ENCODE measurements at places on chromosomes 5 and 9.

- DNase-seq = no peak
Measured at GRCh38 chr5:53287573-53287972, 178.0 kb upstream of the MOCS2 start.

DNA sequence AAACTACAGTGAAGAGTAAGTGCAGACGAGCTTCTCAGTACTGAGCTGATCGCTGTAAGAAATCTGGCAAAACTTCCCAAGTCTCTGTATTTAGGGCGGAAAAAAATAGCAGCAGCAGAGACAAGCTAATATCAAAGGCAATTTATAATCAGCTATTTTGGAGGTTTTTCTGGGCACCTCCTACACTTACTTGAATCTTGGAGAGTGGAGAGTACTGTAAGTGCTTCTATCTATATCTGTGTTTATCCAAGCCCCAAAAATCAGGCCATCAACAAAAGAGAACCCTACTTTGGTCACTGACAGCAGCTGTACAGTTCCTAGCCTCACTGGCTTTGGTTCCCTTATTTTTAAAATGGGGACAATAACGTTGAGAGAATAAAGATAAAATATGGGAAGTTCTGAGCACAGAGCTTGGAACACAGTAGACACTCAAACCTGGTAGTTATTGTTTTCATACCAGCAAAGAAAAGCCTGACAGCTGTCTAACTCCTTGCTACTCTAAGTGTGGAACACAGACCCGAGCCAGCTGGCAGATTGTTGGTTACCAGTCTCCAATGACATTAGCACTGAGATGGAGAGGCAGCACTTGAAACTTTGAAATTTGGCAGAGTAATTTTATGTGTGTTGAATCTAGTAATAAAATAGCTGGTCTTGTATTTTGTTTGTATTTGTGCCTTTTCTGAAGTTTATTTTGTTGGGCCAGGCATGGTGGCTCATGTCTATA lies 96.0 kb upstream of the SLC28A3 start:
- DNase-seq = no peak

- DNase-seq = no peak
Measured at GRCh38 chr5:77995793-77996409, 219.8 kb upstream of the TBCA start.

- no peak for DNase-seq
Measured at GRCh38 chr5:62371409-62371808, 32.3 kb downstream of the DIMT1 start.

- DNase-seq = no peak
Measured at GRCh38 chr5:150484964-150485692, 22.8 kb upstream of the NDST1 start.

DNA sequence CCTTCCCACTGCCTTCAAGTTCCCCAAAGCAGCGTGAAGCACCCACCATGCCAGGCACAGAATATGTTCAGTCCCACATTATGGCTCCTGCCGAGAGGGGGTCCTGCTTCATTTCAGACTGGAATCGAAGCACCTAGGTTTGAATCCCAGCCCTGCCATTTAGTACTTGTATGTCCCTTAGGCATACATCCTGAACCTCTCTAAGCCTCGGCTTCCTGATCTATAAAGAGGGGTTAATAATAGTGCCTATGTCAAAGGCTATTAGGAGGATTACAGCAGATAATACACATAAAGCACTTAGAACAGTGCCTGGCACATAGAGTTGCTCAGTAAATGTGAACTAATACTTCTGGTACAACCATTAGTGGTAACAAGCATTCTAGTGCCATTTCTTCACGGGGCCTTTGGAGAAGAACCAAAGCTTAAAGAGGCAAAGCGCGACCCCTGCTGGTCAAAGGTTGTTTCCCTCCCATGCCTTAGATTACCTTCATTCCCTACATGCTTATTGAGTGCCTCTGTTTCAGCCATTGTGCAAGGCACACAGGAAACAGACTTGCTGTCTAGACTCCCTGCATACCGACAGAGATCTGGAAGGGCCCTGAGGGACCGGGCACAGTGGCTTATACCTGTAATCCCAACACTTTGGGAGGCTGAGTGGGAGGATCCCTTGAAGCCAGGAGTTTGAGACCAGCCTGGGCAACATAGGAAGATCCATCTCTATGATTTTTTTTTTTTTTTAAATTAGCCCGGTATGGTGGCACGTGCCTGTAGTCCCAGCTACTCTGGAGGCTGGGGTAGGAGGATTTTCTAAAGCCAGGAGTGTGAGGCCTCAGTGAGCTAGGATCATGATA lies 98.3 kb downstream of the PPARGC1B start:
- peak; percentile 79 for DNase-seq

DNA sequence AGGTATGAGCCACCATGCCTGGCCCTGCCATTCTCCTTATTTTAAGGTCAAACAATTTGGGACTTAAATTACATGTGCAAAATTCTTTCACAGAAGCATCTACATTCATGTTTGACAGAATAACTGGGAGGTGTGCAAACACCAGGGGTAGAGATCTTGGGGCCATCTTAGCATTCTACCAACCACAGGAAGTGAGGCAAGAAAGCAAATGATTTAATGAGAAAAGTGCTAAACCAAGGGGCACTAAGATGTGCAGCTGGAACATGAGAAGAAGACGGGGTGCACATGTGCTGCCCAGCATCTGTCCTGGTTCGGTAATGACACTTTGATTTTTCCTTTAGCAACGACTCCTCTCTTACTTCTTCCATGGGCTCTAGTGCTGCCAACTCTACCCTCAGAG lies 1.2 kb upstream of the F12 start:
- DNase-seq = no peak

GRCh38 chr9:114721491-114722079 lies 39.6 kb upstream of the TEX48 start:
- DNase-seq = peak; percentile 66

- DNase-seq = no peak
Measured at GRCh38 chr5:87383216-87383615, 29.5 kb downstream of the CCNH start.

DNA sequence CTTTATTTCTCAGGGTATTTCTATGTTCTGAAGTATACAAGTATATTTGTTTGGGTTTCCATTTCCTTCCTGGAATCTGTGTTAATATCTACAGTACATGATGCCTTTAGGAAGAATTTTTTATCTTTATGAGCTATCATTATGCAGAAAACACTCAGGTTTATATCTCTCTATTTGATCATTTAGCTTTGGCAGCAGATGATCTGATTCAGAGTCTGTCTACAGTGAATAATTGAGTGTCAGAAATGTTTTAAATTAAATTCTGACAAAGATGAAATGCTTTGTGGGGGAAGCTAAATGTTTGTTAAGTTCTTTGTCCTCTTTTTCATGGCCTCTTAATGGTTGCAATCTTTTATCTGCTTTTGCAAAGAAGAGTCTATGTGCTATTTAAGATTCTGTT lies 2141.0 kb upstream of the ACO1 start:
- no peak for DNase-seq

GRCh38 chr5:150389531-150390266 lies 23.0 kb downstream of the CD74 start:
- no peak for DNase-seq

DNA sequence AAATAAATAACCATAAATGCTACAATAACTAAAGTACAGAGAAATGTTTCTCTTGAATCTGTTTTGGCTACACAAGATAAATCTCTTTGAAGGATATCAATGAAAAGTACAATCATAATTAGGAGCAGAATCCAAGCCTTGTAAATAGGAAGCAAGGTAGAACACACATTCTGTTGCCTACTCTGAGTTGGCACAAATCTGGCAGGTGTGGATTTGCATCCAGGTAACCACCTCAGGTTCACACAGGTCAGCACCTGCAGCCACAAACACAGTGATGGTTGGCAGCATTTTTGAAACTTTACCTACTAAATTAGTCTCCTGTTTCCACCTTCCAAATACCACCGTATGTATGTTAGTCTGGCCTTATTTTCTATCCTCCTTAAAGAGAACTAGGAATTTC lies 105.3 kb upstream of the PIK3R1 start:
- DNase-seq = peak; percentile 10

DNA sequence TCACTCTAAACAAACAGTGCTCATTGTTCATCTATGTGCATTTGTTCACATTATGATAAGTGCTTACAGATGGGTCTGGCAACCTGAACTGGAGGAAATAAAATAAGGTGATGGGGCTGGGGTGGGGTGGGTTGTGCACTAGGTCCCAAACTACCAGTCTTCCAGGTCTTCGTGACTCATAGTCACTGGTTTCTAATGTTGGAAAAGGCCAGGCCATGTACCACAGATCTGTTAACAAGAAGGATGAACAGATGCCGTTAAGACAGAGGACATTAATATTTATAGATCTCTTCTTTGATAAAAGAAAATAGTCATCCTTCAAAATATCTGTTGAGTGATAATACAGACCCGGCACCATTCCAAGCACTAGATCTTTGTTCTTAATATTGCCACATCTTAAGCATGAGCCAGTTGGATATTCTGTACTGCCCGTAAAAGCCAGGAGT lies 71.4 kb upstream of the STARD4 start:
- DNase-seq = no peak

GRCh38 chr9:101705135-101705661 lies 33.2 kb downstream of the GRIN3A start:
- DNase-seq = peak; percentile 48

- DNase-seq = no peak
Measured at GRCh38 chr5:72822944-72823343, 6.5 kb downstream of the TNPO1 start.

DNA sequence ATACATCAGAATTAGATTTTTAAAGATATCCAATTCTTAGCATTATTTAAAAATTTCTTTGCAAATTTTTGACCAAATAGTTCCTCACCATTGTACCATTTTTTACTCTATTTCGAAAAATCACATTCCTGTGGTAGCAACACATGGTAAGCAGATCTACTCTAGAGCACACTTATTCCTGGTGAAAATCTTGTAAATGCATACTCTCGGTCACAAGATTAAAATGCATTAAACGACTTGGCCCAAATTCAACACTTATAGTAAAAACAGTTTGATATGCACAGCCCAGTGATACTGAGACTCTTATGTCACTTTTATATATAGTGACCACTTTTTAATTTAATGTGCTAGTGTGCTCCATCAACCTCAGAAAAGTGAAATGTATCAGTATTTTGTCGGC lies 208.8 kb upstream of the TARS1 start:
- DNase-seq = no peak

Data from COR-L47 (cell line).